ENCODE measurements at places on chromosomes 3 and 15. TPM values are rescaled to one million over a fixed set of nuclear protein-coding genes. Genes with fewer than 3 reads are reported as not detected.
A peak's percentile ranks its signal among the peaks of the same experiment; 100 is the strongest.

- H3K36me3 ChIP-seq: no peaks in the 10 kb centered on the region
- no peak for DNase-seq
- H3K27ac ChIP-seq: no peak overlapping the region
- H3K4me3 ChIP-seq: no peak overlapping the region
- H3K4me1 ChIP-seq: no peaks in the 10 kb centered on the region
- no peaks in the 10 kb centered on the region for H3K27me3 ChIP-seq
These were observed 183.5 kb upstream of the C2CD4B start for GRCh38 chr15:62348623-62349022.

GRCh38 chr3:57257678-57258077 lies 30.1 kb downstream of the APPL1 start:
- DNase-seq: no peak
- peaks cover 72% of the 10 kb centered on the region for H3K36me3 ChIP-seq
- H3K27ac ChIP-seq: no peak overlapping the region
- H3K4me3 ChIP-seq: no peak overlapping the region
- H3K27me3 ChIP-seq: no peaks in the 10 kb centered on the region

Gene SPSB4
- 2.3 TPM for total RNA-seq

Gene SAMMSON
- not detected for total RNA-seq

DNA sequence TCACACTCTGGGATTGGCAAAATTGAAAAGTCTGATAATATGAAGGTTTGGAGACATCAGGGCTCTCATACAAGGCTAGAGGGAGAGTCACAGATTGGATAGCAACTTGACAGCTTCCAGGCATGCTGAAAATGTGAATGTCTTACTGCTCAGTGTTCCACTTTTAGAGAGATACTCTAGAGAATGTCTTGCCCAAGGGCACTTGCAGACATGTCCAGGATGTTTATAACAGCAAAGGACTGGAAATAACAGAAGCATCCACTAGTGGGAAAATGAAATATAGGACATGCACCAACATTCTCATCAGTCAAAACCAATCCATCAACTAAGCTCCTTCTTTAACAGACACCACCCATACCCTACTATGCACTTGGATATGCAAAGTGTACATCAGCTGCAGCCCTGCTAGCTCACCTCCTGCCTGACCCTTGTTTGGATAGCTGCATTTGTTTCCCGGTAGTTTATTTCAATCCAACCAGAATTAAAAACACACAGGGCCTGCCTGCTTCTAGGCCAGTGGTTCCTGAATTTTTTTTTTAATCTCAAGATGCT lies 101.6 kb upstream of the ARHGEF3 start:
- no peak overlapping the region for H3K4me3 ChIP-seq
- no peak overlapping the region for H3K27ac ChIP-seq
- no peaks in the 10 kb centered on the region for H3K36me3 ChIP-seq
- no peaks in the 10 kb centered on the region for H3K27me3 ChIP-seq
- DNase-seq: no peak
- H3K4me1 ChIP-seq: no peaks in the 10 kb centered on the region

- peaks cover 27% of the 10 kb centered on the region for H3K36me3 ChIP-seq
- no peak overlapping the region for H3K4me3 ChIP-seq
- H3K27me3 ChIP-seq: no peaks in the 10 kb centered on the region
- no peak for DNase-seq
These were observed 62.5 kb downstream of the POLQ start for GRCh38 chr3:121483290-121483689.

Gene NME9
- 0.40 TPM for total RNA-seq

DNA sequence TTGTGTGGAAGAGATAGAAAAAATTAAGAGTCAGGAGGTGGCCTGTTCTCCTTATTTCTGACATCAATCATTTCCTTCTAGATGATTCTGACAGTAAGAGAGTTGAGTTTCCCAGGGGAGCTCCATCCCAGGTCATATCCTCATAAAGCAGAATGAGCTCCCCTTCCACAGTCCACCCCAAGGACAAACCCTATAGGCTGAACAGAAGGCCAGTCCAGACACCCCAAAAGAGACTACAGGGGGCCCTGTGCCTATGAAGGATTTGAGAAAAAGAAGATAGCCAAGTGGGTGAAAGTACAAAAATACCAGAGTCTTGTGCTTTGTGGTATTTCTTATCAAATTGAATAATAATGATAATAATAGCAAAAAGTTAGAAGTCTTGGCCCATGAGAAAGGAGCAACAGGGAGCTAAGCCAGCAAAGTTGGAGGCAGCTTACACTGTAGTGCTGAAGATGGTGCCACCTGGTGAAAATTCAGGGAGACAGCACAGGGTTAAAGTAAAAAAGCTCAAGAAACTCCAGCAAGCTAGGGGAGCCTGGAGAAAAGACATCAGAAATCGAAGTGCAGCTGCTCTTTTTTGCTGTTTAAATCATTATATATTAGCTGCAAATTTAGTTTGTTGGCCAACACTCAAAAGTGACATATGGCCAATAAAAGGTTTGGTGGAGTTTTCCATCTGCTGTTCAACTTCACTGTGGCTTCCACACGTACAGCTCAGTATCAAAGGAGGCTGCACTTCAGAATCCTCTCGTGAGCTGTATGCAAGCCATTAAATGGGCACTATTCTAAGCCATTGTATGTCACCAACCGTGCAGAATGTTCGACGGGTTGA lies 35.8 kb upstream of the SLC24A5 start:
- peak; percentile 61 for DNase-seq
- no peaks in the 10 kb centered on the region for H3K36me3 ChIP-seq
- no peak overlapping the region for H3K4me3 ChIP-seq
- no peaks in the 10 kb centered on the region for H3K4me1 ChIP-seq
- no peaks in the 10 kb centered on the region for H3K27me3 ChIP-seq
- H3K27ac ChIP-seq: no peak overlapping the region

- no peaks in the 10 kb centered on the region for H3K4me1 ChIP-seq
- no peak for DNase-seq
- H3K4me3 ChIP-seq: no peak overlapping the region
- no peak overlapping the region for H3K27ac ChIP-seq
- no peaks in the 10 kb centered on the region for H3K36me3 ChIP-seq
These were observed 31.7 kb downstream of the CADPS start for GRCh38 chr3:62843508-62843907.

Gene AQP9
- total RNA-seq: not detected

Gene OR4F6
- not detected for total RNA-seq

Gene MORC1
- total RNA-seq: not detected
